AG09309 (cell line): ENCODE measurements at places on chromosomes 1 and 21.
A peak's percentile ranks its signal among the peaks of the same experiment; 100 is the strongest.

DNA sequence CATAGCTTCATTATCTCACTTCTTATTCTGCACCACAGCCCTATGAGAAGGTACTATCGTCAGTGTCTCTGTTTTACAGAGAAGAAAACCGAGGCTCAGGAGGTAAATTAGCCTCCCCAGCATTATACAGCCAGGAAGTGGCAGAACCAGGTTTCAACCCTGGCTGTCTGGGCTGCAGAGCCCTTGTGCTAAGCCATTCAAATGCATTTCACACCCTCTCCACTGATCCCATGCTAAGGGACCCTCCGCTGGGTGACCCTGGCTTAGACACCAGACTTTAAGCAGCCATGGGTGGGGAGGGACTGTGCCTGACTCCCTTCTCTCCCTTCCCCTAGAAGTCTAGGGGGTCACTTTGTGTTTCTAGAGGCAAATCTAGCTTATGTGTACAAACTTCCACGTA lies 87.5 kb downstream of the RRAGC start:
- no peak for DNase-seq

DNA sequence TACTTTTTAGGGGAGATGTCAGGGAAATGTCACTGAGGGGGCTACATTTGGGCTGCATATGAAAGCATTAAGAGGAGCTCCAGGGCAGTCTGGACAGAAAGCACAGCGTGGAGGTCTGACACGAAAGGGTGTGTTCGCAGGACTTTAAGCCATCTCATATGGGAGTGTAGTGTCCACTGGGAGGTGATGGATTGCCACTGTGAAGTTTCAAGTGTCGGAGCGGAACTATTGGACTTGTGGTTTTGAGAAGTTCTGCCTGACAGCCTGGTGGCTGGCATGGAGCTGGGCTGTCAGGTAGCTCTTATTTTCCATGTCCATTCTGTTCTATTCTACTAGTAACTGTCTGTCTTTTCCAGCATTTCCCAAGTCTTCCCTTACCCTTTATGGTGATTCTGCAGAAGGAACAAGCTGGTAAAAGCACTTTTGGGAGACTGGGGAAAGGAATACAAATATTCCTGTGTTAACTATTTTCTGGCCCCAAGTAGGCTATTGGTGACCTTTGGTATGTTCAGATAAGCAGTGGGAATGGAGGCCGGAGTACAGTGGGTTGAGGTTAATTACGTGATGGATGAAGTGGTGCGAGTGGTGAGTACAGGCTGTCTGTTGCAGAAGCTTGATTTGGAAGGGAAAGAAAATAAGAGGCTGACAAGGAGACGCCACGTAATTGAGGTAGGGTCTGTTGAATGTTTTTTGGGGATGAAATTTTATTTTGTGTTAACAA lies 19.3 kb downstream of the B3GALT5 start:
- no peak for DNase-seq

GRCh38 chr1:230215031-230215430 lies 148.0 kb downstream of the GALNT2 start:
- peak; percentile 25 for DNase-seq

GRCh38 chr1:113898241-113898814 lies 6.3 kb downstream of the AP4B1 start:
- no peak for DNase-seq

DNA sequence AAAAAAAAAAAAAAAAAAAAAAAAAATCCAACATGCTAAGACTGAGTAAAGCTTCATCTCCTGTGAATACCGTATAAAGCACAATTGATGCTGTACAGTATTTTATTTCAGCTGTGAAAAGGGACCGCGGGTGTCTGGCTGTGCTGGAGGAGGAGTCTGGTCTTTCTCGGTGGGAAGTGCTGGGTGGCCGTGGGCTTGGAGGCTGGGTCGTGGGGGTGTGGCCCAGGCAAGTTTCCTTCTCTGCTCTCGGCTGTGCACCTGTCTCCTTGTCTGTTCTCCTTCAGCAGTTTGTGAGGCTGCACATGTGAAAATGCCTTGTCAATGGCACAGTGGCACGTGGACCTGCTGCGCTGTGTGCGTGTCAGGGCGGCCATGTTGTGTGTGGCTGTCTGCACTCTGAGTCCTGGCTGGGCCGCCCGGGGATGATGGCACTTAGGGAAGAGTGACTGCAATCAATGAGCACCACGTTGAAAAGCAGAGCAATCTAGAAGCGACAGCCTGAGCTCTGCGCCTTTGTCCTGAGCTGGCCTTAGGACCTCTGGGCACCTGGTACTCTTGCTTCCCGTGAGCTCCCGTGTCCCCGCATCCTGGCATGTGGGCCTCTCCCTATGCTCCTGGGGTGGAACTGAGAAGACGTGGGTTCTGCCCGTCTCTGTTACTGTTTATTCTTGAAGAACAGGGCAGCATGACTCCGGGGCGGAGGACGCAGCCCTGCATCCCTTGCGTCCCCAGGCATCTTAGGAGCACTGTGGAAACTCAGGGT lies 14.5 kb downstream of the AGPAT3 start:
- DNase-seq, result no peak

DNA sequence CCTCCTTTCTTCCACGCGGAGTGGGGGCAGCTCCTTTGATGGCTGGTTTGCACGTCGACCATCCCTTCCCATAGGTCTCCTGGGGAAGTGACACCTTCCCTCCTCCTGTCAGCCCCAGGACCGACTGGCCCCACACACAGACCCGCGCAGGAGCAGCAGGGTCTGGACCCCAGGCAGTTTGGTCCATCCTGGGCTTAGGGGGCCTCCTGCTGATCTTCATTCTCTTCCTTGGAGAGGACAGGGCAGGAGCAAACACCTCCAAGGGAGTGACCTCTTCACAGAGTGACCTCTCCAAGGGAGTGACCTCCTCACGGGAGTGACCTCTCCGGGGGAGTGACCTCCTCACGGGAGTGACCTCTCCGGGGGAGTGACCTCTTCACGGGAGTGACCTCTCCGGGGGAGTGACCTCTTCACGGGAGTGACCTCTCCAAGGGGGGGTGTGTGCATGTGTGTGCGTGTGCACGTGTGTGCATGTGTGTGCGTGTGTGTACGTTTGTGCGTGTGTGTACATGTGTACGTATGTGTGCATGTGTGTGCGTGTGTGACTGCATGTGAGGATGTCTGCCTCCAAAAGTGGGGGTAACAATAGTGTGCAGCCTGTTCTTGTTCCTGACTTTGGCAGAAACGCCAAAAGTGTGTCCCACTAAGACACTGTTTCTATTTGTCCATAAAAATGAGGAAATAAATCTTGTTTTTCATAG lies 29.8 kb downstream of the COL6A1 start:
- no peak for DNase-seq

GRCh38 chr1:234611847-234612351 lies 1.9 kb upstream of the IRF2BP2 start:
- no peak for DNase-seq

DNA sequence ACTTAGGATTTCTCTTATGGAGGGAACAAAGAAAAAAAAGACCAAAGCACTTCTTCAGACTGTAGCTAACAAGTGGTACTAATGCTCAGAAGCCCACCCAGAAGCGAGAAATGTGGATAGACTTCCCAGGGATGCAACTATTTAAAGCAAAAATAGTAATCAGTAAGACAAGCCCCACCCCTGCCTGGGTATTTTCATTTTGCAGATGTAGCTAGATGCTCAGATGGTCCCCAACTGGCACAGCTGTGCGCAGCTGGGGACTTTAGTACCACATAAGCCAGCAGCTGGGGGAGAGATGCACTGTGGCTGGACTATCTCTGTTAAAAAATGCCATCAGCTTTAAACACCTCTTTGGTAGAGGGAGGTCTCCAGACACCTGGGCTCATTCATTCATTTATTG lies 77.8 kb upstream of the SPAG17 start:
- no peak for DNase-seq

- no peak for DNase-seq
These were observed 119.2 kb downstream of the LRIG2 start for GRCh38 chr1:113192242-113192641.

DNA sequence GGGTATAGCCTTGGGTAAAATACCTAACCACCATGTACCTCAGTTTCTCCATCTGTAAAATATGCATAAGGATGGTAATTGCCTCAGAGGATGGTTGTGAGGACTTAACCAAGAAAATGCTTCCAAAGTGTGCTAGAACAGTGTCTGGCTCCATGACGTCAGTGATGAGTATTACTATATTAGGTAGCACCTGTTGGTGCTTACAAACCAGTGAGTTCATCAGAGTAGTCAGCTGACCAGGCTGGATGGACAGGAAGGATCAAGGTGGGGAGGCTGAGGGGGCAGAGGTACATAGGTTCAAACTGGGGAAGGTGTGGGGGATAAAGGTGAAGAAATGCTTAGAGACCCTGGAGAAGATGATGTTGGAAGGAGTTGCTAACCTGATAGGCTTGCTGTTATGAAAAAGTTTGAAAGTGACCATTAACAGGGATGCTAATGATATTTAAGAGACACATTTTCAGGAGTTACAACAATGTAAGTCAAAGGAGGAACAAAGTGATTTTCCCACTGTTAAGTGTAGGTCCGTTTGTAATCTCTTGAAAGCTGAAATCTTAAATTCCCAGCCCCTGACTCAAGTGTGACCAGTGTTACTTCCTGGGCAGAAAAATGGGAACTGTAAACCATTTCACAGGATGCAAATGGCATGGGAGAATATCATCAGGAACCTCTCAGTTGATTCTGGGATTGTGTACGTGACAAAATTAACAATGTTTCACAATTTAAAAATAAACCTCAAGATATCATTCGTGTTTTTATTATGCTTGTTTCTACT lies 4.4 kb downstream of the NTPCR start:
- DNase-seq, result no peak

GRCh38 chr1:203528063-203528462 lies 34.1 kb downstream of the OPTC start:
- no peak for DNase-seq

GRCh38 chr1:89952605-89953130 lies 42.2 kb upstream of the ZNF326 start:
- no peak for DNase-seq

- DNase-seq, result no peak
These were observed 96.5 kb upstream of the BTG3 start for GRCh38 chr21:17709266-17709611.

DNA sequence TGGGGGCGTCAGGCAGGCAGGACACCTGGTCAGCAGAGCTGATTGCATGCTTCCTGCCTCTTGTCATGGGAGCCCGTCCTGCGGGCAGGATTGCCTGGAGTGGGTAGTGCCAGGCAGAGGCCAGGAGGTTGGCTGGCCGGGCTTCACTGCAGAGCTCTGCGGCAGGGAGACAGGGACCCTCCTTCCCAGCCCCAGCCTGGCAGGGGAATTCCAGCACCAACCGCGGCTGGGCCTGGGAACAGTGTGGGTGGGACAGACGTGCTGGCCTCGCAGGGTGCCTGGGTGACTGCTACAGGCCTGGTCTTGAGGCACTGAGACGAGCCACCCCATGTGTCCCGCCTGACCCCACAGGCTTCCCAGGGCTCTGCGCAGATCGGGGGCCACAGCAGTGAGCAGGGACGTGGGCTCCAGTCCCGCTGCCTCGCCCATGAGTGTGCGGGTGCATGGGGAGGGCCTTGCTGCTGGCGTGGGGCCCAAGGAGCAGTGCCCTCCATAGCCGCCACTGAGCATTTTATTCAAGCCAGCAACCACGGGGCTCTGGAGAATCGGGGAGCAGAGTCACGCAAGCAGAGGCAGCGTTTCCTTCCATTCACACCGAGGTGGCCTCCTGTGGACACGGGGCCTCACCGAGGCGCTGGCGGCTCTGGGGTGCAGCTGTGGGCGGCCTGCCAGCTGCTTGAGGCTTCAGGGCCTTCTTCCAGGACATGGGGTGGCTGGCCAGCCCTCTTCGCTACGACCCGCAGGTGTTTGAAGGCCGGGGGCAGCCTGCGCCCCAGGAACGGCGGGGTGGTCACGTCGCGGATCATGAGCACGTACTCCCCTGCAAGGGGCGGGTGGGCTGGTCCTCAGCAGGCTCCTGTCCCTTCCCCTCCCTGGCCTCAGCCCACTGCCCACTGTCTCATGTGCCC lies 70.3 kb downstream of the MORN1 start:
- no peak for DNase-seq

DNA sequence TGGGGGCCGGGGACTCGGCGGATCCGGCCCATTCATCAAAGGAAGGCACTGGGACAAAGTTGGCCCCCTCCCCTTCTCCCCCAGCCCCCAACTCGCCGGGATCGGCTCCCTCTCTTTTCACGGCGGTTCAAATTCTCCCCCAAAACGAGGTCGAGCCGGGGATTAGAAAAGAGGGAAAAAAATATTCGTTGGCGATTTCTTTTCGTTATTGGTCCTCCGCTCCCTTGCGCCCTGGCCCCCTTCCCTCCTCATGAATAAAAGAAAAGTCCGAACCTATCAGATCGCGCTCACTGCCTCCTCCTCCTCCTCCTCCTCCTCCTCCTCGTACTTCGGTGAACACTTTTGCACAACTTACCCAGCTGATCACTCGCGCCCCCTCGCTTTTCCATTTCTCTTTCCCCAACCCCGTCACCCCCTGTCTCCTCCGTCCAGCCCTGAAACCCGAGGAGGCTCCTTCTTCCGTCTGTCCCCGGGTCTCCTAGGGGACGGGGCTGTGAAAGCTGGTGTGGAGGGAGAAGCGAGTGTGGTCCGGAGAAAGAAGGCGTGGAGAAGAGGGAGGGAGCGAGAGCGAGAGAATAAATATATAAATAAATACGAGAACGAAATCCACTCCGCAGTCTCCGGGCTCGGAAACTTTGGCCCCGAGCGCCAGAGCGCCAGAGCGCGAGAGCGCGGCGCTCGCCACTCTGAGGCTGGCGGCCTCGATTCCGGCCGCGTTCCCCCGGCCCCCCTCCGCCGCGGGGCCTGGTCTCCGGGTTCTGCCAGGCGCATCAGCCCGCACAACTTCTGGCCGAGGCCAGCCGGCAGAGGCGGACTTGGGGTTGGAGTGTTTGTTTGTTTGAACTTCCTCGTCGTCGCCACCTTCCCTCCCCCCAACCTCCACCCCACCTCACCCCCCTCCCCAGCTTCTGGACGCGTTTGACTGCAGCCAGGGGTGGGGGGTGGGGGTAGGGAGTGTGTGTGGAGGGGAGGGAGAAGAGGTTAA lies at the start of gene PAX7:
PAX7 (plus strand) TSS at position 336 of the 985 bp plus-strand sequence. CDS start 758 bp downstream, outside the sequence.
- no peak for DNase-seq

DNA sequence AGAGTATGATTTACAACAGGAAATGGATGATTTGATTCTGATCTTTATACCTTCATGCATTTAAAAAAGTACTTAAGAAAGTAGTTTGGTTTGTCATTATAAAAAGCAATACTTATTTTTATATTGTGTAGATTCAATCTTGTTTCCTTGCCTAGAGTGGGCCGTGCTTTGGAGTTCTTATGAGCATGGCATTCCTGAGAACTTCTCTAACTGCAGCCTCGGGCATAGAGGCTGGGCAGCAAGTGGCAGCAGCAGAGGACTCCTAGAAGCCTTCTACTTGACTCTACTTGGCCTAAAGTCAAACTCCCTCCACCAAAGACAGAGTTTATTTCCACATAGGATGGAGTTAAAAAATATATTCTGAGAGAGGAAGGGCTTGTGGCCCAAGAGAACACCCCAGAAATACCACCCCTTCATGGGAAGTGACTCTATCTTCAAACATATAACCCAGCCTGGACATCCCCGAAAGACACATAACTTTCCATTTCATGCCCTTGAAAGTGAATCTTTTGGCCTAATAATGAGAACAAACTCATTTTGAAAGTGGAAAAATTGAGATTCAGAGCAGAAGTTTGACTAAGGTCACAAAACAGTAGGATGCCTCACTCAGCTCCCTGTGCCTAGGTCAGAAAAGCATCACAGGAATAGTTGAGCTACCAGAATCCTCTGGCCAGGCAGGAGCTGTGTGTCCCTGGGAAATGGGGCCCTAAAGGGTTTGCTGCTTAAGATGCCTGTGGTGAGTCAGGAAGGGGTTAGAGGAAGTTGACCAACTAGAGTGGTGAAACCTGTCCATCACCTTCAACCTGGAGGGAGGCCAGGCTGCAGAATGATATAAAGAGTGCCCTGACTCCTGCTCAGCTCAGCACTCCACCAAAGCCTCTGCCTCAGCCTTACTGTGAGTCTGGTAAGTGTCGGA lies at the start of gene IVL:
IVL (plus strand) TSS at position 861 of the 916 bp plus-strand sequence. CDS start 1,252 bp downstream, outside the sequence.
- DNase-seq, result no peak
